ENCODE measurements at places on chromosomes 3 and 15.

GRCh38 chr3:38349684-38350359, 3.2 kb downstream of the XYLB start:
- no peak for DNase-seq
- H3K27me3 ChIP-seq: no peaks in the 10 kb centered on the region
- no peak overlapping the region for H3K27ac ChIP-seq

DNA sequence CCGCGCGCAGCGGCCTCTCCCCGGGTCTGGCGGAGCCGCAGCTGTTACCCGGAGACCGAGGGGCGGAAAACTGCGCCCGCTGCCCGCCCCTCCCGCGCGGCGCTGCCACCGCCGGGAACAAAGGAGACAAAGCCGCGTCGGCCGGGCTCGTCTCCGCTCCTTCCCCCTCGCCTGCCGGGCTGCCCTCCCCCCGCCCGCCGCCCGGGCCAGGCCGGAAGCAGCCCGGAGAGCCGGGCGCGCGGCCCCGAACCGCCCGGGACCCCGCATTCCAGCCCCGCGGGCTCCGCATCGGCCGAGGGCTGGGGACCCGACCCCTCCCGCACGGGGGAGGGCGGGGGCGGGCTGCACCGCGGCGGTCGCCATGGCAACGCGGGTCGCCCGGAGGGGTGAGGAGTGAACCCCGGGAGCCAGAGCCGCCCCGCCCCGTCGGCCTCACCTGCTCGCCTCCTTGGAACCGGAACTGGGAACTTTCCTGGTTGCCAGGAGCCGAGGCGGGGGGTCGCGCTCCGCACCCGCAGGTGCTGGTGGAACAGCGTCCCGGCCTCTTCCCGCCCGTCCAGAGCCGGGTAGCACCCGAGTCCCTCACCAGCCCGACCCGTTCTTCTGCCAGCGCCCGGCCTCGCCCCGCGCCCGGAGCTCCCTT, 448 bp downstream of the PLXNB1 start:
- H3K4me1 ChIP-seq: peaks cover 11% of the 10 kb centered on the region
- H3K4me3 ChIP-seq: peak overlapping the region; percentile 72
- no peak overlapping the region for H3K27ac ChIP-seq

- no peak overlapping the region for H3K4me3 ChIP-seq
- no peaks in the 10 kb centered on the region for H3K27me3 ChIP-seq
- no peak overlapping the region for H3K27ac ChIP-seq
- H3K36me3 ChIP-seq: no peaks in the 10 kb centered on the region
Observed at GRCh38 chr15:57554812-57555179, 36.9 kb upstream of the MYZAP start.

GRCh38 chr3:47780741-47781684, 680 bp downstream of the SMARCC1 start:
- H3K27ac ChIP-seq: peak overlapping the region; percentile 98
- H3K4me3 ChIP-seq: peak overlapping the region; percentile 97
- peaks cover 33% of the 10 kb centered on the region for H3K4me1 ChIP-seq
- DNase-seq: no peak
- no peaks in the 10 kb centered on the region for H3K27me3 ChIP-seq
- peaks cover 26% of the 10 kb centered on the region for H3K36me3 ChIP-seq

GRCh38 chr3:127287840-127288239, at the start of gene PRR20G:
Gene PRR20G, minus strand, starts transcription at chr3:127288046. Its CDS starts 681 bp downstream, at chr3:127287365.
- no peak within 1 kb of the TSS for H3K4me3 ChIP-seq
- DNase-seq: no peak
- no peaks in the 10 kb centered on the region for H3K36me3 ChIP-seq
- H3K27ac ChIP-seq: no peak within 1 kb of the TSS

DNA sequence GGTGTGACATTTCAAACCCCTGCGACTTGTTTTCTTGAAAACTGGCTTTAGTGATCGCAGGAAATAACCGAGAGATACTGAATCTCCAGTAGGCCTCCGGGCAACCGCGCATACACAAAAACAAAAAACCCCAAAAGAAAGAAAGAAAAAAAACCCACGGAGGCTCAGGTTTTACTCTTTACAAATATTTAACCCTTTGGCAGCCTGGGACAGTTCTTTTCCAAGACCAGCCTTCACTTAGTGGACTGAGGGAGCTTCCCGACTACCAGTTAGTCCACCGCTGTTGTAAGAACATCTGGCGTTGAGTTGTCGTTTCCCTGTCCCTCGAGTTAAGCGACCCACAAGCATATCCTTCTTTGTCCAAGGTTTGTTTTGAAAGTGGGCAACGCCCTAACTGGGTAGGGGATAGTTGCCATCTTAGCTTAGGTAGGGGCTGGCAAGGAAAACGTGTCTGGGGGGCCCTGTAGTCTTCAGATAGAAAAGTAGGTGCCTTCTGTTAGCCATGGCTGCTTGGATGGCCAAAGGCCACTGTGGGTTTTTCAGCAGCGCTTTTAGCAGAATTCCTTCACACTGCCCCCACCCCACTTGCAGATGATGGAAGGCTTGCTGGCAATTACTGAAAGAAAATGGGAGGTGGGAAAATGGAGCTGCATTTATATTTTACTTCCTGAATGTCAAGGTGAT, 6.9 kb downstream of the ISL2 start:
- DNase-seq: no peak
- no peak overlapping the region for H3K27ac ChIP-seq
- peaks cover 9% of the 10 kb centered on the region for H3K36me3 ChIP-seq

- no peak for DNase-seq
- no peak overlapping the region for H3K4me3 ChIP-seq
- no peaks in the 10 kb centered on the region for H3K36me3 ChIP-seq
- no peaks in the 10 kb centered on the region for H3K4me1 ChIP-seq
- peaks cover 2% of the 10 kb centered on the region for H3K27me3 ChIP-seq
- H3K27ac ChIP-seq: no peak overlapping the region
Observed at GRCh38 chr3:8637348-8637747, 7.2 kb downstream of the SSUH2 start.

GRCh38 chr3:156553705-156554356, 1.1 kb downstream of the SSR3 start:
- H3K27me3 ChIP-seq: no peaks in the 10 kb centered on the region
- H3K4me1 ChIP-seq: peaks cover 51% of the 10 kb centered on the region
- peak overlapping the region; percentile 97 for H3K4me3 ChIP-seq
- H3K36me3 ChIP-seq: peaks cover 59% of the 10 kb centered on the region

DNA sequence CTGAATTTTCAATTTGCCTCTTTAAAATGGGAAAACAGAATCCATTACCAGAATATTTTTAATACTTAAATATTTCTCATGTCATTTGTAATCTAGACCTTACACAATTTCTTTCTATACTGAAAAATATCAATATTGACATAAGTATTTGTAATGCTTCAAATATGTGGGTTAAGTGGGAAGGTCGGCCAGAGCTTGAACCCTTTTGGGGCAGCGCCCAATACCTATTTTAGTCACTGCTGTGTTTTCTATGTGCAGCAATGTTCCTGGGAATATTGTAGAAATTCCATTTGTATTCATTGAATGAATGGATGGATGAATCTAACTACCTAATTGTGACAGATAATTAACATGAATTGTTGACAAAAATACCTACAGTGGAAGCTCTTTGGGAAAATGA, 459.7 kb upstream of the ZNF717 start:
- no peaks in the 10 kb centered on the region for H3K27me3 ChIP-seq
- H3K4me3 ChIP-seq: no peak overlapping the region
- no peaks in the 10 kb centered on the region for H3K36me3 ChIP-seq
- H3K4me1 ChIP-seq: no peaks in the 10 kb centered on the region
- no peak for DNase-seq

DNA sequence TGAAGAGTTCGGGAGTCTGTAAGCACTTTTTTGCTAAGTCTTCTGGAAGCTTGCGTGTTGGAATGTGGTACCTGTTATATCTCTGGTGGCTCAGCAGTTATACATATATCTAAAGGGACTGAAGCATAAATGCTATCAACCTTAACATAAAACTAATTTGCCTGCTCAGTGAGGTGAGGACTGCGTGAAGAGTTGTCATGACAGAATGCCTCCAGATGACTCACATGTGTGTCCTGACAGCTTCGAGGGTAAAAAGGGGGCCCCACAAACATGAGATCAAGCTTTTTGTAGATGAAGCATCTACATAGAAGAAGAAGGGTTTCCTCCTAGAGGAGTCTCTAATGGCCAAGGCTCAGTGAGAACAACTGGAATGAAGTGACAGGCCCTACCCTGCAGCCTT, 88.8 kb upstream of the C3orf80 start:
- H3K27ac ChIP-seq: no peak overlapping the region
- peaks cover 6% of the 10 kb centered on the region for H3K27me3 ChIP-seq
- H3K4me3 ChIP-seq: no peak overlapping the region
- no peak for DNase-seq
- H3K4me1 ChIP-seq: peaks cover 7% of the 10 kb centered on the region

DNA sequence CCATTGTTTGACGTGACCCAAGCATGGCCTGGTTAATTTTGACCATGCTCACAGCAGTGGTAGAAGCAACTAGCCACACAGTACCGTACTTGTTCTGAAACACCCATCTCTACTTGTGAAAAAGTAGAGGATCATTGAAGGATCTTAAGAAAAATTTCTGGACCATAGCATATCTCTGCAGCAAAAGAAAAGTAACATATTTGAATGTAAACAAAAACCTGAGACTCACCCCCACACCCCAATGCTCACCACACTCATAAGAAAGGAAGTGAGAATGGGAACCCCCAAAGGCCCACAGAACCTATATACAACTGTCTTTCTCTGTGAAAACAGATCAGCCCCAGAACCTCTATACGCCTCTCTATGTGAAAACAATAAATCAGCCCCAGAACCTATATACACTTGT, 33.8 kb upstream of the TFRC start:
- no peaks in the 10 kb centered on the region for H3K27me3 ChIP-seq
- no peak for DNase-seq
- no peak overlapping the region for H3K4me3 ChIP-seq
- peaks cover 27% of the 10 kb centered on the region for H3K4me1 ChIP-seq

GRCh38 chr3:138381950-138382715, 33.8 kb downstream of the MRAS start:
- no peaks in the 10 kb centered on the region for H3K4me1 ChIP-seq
- peaks cover 11% of the 10 kb centered on the region for H3K27me3 ChIP-seq
- H3K36me3 ChIP-seq: no peaks in the 10 kb centered on the region

DNA sequence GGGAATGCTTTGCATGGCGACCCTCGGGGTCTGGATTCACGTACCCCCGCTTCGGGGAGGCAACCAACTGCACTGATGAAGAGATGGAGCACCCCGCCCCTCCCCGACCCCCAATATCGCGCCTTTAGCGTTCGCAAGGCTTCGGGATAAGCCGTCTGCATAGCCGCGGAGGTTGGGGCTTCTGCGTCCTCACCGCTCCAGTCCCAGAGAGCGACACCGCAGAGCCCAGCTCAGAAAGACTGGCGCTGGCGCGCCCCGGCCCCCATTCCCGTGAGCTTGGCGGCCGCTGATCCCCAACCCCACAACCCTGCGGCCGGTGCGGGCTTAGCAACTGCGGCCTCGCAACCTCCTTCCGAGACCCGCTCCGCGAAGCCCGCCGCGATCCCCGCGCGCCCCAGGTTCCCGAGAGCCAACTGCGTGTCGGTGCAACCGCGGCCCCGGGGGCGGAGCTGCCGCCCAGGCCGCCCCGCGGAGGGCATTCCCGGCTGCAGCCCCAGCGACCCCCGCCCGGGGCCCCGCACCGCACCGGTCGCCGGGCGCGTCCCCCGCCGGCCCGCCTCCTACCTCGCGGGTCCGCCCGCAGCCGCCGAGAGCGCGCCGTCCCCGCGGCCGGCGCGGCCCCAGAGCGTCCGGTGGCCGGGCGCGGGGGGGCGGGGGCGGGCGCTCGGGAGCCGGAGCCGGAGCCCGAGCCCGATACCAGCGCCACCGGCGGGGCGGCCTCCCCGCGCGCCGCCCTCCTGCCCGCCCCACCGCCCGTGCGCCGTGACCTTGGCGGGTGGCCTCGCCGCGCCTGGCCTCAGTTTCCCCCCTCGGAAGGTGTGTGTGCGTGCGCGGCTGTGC, 79.5 kb downstream of the IQSEC1 start:
- DNase-seq: peak; percentile 64
- H3K36me3 ChIP-seq: peaks cover 28% of the 10 kb centered on the region
- peak overlapping the region; percentile 92 for H3K27ac ChIP-seq

DNA sequence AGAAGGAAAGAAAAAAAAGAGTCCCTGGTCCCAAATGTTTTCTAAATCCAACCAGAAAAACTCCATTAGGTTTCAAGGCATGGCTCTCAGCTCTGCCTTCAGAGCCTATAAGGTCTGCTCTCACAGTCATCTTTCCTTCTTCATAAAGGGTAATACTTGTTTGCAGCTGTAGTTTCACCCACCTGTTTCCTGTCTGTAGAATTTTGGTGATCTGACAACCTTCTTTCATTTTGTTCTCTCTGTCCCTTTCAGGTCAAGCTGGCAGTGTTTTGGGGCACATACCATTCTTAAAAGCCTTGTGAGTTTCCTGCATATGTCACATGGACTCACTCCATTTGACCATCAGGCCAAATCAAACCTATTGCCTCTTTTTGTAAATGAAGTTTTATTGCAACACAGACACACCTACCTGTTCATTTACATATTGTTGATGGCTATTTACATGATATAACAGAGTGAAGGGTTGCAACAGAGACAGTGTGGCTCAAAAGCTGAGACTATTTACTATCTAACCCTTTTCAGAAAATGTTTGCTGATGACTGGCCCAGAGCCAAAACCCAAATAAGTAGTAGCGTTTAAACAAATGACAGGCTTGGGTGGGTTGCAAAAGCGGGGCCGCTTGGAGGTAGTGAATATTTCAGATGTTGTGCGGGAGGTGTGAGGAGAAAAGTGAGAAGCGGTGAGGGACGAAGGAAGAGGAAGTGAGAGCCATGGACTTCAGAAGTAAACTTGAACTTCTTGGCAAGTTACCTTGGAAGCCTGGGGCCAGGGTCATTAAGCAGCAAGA, 292.7 kb upstream of the PROK2 start:
- no peaks in the 10 kb centered on the region for H3K36me3 ChIP-seq
- peaks cover 13% of the 10 kb centered on the region for H3K27me3 ChIP-seq
- no peak overlapping the region for H3K4me3 ChIP-seq

DNA sequence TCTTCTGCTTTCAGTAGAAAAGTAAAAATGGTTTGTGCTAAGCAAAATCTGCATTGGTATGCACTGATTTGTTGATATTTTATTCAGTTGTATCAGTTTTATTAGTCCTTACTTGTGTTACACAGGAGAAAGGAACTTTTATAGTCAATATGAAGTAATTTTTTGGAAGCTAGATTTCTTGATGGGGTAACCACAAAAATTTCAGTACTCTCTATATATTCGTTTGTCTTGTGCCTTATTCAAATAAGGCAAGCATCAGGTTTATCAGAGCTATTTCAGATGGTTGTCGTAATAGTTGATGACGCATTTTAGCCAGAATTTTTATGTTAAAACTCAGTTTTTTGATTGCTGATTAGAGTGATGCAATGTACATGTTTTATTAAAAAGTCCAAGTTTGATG, 50.7 kb upstream of the NIPA1 start:
- DNase-seq: no peak
- no peaks in the 10 kb centered on the region for H3K36me3 ChIP-seq
- no peak overlapping the region for H3K27ac ChIP-seq
- peaks cover 20% of the 10 kb centered on the region for H3K4me1 ChIP-seq
- H3K4me3 ChIP-seq: no peak overlapping the region

GRCh38 chr15:63634154-63634553, 37.0 kb downstream of the FBXL22 start:
- no peak overlapping the region for H3K27ac ChIP-seq
- H3K36me3 ChIP-seq: peaks cover 91% of the 10 kb centered on the region
- H3K27me3 ChIP-seq: no peaks in the 10 kb centered on the region
- no peak for DNase-seq
- peaks cover 18% of the 10 kb centered on the region for H3K4me1 ChIP-seq
- H3K4me3 ChIP-seq: no peak overlapping the region

Measured in activated T-cell treated with anti-CD3 and anti-CD28 coated beads, Interleukin-2, amount 50 U/mL, for 24 hours (primary cell).